ENCODE measurements at places on chromosomes 1 and 21. TPM values are rescaled to one million over a fixed set of nuclear protein-coding genes. Genes with fewer than 3 reads are reported as not detected.

GRCh38 chr1:10489291-10490055 lies 14.7 kb downstream of the PEX14 start:
- no peak for DNase-seq

DNA sequence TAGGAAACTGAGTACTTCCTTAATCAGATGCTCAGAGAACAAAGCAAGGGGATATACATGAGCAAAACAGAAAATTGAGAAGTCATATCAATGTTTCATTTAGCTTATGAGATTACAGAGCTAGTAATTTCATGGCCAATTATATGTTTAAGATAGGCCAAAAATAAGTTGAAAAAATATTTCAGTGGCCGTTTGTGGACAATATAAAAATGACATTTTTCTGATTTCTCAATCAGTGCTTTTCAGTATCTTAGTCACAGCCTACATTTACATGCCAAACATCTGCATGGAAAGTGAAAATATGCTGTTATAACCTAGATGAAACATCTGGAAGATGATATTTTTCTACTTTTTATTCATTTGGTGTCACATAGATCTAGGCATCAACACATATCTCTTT lies 192.5 kb downstream of the HLX start:
- DNase-seq: no peak

- DNase-seq: no peak
These were observed 1328.6 kb downstream of the MRPL39 start for GRCh38 chr21:24278711-24279110.

GRCh38 chr21:45546636-45547544 lies 4.7 kb upstream of the SLC19A1 start:
- no peak for DNase-seq

DNA sequence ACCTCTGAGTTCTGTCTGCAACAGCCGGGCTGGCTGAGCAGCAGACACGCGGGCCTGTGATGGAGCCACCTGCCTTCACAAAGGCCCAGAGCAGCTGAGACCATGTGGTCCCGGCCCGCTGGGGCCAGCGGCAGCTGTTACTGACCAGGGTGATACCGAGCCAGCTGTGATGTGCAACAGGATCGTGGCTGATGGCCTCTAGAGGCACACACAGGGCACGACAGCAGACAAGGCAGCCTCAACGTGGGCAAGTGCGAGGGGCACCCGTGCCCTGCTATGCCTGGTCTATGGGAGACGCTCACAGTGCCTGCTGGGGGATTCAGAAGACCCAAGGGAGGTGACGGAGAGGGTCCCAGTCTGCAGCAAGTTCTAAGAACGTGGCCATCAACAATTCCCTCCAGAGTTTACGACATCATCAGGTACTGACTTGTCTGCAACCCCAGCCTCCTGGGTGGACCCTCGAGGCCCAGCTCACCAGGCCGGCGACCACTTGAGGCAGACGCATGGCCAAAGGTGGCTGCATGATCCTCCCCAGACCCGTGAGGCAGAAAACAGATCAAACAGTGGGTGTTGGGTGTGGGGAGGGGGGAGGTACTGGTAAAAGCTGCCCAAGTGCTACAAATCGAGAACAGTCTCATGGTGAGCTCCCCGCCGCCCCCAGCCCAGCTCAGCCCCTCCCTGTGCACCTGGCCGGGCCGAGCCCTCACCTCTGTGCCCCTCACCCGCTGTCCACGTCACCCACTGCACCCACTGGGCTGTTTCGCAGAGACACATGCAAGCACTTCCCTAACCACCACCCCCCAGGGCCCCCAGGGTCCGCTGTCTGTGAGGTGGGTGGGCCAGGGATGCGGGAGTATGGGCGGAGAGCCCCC lies 6.0 kb downstream of the POFUT2 start:
- DNase-seq: no peak

GRCh38 chr1:17561561-17561985 lies 22.1 kb downstream of the ARHGEF10L start:
- peak; percentile 19 for DNase-seq

DNA sequence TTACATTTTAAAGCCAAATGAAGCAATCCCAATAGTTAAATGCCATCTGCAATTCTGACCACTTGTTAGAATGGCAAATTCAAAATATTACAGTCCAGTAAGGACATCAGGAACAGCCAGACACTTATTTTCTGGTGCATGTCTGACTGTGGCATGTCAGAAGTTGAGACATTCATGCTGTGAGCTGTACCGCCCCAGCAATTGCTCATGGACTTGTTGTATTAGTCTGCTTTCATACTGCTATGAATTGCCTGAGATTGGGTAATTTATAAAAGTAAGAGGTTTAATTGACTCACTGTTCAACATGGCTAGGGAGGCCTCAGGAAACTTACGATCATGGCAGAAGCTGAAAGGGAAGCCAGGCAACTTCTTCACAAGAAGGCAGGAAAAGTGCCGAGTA lies 19.1 kb downstream of the DDAH1 start:
- no peak for DNase-seq

GRCh38 chr1:3822421-3822820 lies 26.1 kb upstream of the LRRC47 start:
- DNase-seq: no peak

DNA sequence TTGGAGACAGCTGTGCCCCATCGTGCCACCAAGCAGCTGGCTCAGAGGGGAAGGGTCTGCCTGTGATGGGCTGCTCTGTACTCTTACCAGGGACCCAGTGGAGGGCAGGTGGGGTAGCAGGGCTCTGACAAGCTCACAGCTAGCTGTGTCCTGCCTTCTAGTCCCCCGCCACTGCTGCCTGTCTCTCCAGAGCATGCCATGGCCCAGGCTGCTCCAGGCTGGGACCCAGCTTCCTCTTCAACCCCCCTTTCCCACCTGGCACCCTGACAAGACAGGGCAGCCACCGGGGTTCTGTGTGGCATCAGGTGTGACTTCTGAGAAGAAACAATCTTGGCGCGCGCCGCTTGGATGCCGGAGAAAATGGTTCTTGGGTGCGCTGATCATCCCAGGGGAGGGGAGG lies 92.3 kb upstream of the ACTL8 start:
- no peak for DNase-seq

GRCh38 chr21:36419996-36420395 lies 34.8 kb downstream of the CHAF1B start:
- peak; percentile 93 for DNase-seq

DNA sequence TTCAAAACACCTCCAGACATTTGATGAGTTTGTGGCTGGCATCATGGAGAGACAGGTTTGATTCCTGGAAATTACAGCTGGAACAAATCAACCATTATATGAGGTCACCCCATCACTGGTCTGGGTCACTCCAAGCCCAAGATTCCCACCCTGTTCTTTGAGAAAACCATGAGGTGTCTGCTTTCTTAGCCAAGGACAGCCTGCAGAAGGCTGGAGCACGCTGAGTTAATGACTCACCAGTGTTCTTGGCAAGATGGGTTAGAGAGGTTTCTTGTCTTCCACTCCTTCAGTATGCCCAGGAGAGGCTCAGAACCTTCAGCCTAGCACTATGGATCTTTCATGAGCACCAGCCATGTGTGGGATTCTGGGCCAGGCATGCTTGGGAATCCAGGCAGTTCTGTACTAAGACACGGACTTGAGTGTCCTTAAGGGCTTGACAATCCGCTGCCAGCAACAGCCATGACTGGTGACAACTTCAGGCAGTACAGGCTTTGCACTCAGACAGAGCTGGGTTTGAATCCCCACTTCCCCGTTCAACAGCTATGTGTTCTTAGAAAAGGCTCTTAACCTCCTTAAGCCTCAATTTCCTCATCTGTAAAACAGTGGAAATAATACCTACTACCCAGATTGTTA lies 43.9 kb downstream of the GRHL3 start:
- DNase-seq: peak; percentile 60

DNA sequence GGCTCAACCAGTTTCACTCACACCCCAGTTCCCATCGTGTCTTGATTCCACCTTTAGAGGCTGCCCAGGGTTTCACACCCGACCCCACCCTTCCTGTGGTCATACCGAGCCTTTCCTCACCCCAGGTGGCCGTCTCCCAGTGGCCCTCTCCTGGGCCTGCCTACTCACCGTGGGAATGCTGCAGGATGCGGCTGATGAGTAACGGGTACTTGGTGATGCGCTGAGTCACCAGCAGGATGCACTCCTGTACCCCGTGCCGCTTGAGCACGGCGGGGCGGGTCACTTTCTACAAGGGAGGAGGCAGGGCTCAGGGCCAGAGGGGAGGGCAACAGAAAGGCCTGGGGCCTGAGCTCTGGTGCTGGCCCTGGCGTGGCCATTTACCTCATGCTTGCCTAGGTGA lies 16.4 kb downstream of the ARHGEF2 start:
- DNase-seq: peak; percentile 100

DNA sequence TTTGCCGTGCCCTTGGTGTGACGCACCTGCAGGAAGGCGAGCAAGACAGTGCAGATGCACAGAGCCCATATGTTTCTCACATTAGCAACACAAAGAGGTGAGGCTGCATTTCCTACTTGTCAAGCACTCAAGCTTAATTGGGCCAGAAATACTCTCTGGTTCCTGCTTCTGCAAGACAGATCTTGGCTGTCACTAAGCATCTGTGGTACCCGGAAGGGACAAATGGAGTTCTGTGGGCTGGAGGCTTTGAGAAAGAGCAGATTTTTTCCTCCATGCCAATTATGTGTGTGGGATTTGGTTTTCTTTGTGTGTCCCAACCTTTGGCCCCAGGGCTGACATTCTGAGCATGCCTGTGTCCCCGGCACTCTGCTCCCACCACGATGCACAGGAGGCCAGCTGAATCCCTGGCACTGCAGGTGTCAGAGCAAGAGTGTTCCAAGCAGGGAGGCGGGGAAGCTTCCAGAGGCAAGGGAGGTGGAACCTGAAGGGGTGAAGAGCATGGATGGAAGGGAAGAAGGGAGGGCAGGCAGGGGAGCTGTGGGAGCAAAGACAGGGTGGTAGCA lies 52.0 kb upstream of the STUM start:
- DNase-seq: no peak

DNA sequence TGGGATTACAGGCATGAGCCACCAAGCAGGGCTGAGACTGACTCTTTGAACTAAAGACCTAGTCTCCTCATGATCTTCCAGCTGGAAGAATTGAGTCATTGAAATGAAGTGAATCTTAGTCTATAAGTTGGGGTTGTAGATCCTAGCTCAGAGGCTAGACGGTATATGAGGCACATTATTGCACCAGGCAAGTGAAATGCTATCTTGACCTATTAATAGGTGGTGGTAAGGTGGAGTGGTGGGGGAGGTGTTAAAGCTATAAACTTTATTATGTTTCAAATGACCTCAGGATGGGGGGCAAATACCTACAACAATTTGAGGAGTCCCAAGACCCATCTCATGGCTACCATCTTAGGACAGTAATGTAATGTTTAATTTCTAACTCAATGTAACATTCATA lies 36.8 kb upstream of the SLC16A1 start:
- DNase-seq: no peak

The CSF1 gene
- total RNA-seq: 46.2 TPM

The CHML gene
- total RNA-seq: 55.4 TPM

The OR2C3 gene
- total RNA-seq: not detected

The KPRP gene
- total RNA-seq: not detected

The VCAM1 gene
- total RNA-seq: 0.05 TPM

The FCN3 gene
- total RNA-seq: not detected

The RUNX1 gene
- total RNA-seq: 48.1 TPM

The ZNF695 gene
- total RNA-seq: 11.4 TPM
